Epithelial cell of prostate (primary cell): ENCODE measurements at places on chromosomes 16 and 17.

DNA sequence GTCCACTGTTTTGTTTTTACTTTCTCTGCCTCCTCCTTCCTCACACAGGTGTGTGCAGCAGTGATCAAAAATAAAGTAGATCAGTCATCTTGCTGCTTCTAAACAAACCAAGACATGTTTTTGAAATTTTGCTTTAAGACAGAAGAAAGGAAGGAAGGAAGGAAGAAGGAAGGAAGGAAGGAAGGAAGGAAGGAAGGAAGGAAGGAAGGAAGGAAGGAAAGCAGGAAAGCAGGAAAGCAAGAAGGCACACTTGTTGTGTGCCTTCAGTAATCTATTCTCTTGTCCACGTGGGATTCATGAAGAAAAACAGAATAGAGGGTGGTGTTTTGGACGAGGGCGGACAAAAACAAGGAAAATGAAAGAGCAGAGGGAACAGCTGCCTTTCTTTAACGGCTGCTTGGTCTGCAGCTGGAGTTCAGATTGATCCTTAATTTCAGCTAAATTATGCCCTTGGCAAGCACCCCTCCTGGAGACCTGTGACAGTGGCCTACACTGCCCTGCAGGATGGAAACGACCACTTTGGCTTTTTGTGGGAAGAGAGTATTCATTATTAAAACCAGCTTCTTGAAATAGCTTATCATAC is 188.5 kb upstream of the IRX3 start:
- no peak for DNase-seq

- no peak for DNase-seq
Measured at GRCh38 chr16:54403580-54403979, 117.0 kb upstream of the IRX3 start.

- DNase-seq: peak; percentile 39
Measured at GRCh38 chr17:17693253-17694168, 12.3 kb downstream of the RAI1 start.

- DNase-seq: no peak
Measured at GRCh38 chr16:82917886-82918595, 291.3 kb downstream of the CDH13 start.

- no peak for DNase-seq
Measured at GRCh38 chr16:71771571-71771970, 37.1 kb downstream of the AP1G1 start.

DNA sequence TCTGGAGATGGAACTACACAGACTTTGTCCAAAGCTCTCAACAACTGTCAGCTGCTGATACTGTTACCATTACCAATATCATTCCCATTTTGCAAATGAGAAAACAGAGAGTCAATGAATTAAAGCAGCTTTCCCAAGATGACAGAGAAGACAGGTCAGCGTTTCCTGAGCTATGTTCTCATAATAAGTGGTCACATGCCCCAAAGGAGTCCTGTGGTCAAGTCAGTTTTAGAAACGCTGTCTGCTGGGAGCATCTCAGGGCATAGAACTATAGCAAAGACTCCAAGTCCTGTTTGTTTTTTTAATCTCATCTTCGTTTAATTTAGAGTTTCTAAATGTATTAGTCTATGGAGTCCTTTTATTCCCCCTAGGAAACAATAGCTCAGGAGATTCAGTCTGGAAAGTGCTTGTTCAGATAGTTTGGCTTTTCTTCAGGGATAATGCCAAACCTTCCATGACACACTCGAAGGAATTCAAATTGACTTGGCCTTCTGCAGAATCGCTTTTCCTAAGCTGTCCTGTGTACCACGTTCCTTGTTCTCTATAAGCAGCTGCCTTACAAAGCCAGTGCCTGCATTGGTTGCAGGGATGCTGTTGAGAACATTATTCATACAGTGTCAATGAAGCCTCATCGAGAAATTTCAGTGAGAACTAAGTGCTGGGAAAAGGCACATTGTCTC is 12.1 kb downstream of the CCDC42 start:
- DNase-seq: no peak

DNA sequence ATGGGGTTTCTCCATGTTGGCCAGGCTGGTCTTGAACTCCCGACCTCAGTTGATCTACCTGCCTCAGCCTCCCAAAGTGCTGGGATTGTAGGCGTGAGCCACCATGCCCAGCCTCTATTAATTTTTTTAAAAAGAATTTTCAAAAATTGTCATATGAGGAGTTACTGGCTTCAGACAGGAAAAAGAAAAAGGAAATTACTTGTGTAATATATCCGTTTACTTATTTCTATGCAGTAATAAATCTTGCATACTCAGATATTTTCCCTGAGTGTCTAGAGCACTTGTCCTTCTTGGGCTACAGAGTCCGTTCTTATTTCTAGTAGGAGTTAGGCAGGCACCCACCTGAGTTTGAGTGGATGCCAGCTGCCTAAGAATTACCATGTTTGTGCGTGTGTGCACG is 85.8 kb downstream of the VMP1 start:
- DNase-seq: no peak
